ENCODE measurements at places on chromosomes 13 and 19.
A peak's percentile ranks its signal among the peaks of the same experiment; 100 is the strongest.

- no peak for DNase-seq
Observed at GRCh38 chr13:68190818-68191217, 960.7 kb upstream of the PCDH9 start.

DNA sequence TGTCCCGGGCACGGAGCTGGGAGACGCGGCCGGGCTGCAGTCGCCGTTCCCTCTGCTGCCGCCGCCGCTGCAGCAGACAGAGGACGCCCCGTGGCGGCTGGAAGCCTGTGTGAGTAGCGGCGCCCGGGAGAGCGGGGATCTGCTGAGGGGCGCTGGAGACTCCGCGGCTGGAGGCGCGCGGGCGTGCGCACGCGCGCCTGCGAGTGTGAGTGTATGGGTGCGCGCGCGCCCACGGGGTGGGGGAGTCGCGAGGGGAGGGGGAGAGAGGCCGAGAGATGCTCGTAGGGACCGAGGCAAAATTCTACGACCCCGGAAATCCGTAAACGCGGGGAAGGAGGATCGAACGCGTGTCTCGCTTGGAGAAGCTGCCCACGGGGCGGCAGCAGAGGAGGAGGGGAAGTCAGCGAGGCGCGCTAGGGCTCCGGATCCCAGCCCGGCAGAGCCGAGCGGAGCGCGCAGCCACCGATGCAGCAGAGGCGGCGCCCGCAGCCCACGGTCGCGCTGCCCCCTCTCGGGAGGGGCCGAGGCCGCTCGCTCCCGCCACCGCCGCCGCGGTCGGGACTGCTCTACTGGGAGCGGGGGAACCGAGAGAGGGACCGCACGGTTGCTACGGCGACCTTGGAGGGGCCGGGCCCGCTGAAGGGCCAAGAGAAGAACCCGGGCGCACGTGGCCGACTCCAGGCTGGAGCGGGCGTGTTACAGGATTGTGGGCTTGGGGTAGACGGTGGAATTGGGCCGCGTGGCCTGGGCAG, at the start of gene ENOX1:
TSS of gene ENOX1 (minus strand) at position 207 of the 752 bp plus-strand sequence.
- peak; percentile 74 for DNase-seq

DNA sequence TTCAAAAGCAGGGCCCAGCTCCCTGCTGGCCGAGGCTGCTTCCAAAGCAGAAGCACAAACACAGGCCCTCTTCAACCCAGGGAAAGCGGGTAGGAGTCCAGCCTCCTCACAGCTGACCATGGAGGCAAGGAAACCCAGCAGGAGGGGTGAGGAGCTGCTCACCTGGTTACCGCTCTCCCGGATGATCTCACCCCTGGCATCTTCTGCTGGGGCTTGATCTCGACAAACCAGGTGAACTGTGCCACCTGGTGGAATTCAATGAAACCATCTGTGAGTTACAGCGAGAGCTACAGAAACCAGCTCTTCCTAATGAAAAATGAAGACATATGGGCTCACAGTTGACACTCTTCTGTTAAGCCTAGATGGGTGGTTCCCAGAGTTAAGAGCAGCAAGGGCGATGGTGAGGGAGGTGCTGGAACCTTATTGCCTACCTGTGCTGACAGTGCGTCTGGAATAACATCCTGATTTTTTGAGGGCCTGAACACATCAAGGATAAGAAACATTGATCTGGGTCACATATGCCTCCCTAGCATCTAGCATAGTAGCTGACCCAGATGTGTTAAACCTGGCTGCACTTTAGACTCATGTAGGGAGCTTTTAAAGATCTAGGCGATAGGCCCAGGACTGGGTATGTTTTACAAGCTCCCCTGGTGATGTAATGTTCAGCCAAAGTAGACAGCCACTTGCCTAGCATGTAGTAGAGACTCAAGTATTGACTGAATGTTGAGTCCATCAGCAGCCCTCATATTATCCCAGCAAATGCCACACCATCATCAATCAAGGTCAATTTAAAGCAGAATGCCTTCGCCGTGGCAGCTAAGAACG, 6.1 kb downstream of the DHRS12 start:
- peak; percentile 65 for DNase-seq

- no peak for DNase-seq
Observed at GRCh38 chr19:2477732-2478191, 1.8 kb downstream of the GADD45B start.

GRCh38 chr13:74550039-74550438, 415.8 kb upstream of the KLF12 start:
- no peak for DNase-seq

DNA sequence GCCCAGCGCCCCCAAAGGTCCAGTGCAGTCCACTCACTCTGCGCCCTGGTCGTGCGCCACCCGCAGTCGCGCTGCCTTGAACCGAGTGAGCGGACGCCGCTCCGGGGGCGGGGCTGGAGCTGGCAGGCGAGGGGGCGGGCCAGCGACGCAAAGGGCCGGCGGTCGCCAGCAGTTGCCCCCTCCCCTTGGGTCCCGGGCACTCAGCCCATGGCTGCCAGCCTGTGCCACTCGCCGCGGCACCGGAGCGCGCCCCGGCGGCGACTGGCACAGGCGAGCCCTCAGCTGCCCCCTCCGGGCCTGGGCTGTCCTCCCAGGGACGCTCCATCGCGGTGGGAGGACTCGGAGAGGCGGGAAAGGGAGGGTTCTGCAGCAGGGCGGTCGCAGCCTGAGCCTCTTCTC, at the start of gene S1PR5:
TSS of gene S1PR5 (minus strand) at position 87 of the 399 bp plus-strand sequence. CDS start 2,436 bp downstream, outside the sequence.
- DNase-seq = peak; percentile 34

GRCh38 chr19:7705387-7706187, 3.7 kb upstream of the FCER2 start:
- no peak for DNase-seq

- no peak for DNase-seq
Observed at GRCh38 chr13:96003304-96003703, 49.9 kb downstream of the UGGT2 start.

- no peak for DNase-seq
Observed at GRCh38 chr19:4391306-4391693, 9.0 kb downstream of the SH3GL1 start.

DNA sequence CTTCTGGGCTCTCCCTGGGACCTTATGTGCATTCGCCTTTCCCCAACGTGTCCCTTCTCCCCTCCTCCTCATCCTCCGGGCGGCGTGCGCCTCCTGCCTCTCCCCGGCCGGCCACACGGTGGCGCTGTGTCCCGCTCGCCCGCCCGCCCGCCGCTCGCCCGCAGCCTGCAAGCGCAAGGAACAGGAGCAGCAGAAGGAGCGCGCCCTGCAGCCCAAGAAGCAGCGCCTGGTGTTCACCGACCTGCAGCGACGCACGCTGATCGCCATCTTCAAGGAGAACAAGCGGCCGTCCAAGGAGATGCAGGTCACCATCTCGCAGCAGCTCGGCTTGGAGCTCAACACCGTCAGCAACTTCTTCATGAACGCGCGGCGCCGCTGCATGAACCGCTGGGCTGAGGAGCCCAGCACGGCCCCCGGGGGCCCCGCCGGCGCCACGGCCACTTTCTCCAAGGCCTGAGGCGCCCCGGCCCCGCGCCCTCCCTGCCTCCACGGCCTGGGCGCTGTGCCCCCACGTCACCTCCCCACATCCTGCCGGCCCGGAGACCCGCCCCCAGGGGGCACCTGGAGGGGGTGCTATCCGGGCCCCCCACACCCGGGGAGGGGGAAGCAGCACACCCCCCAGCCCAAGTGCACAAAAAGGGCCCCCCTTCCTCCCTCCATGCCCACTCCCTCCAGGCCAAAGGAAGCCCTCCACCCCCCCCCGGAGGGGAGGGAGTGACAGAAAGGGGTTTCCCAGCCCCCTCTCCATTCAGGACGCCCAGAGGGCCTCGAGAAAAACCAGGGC, 21.9 kb downstream of the ONECUT3 start:
- DNase-seq = peak; percentile 43

GRCh38 chr19:16892868-16893685, 4.3 kb downstream of the F2RL3 start:
- DNase-seq = no peak

DNA sequence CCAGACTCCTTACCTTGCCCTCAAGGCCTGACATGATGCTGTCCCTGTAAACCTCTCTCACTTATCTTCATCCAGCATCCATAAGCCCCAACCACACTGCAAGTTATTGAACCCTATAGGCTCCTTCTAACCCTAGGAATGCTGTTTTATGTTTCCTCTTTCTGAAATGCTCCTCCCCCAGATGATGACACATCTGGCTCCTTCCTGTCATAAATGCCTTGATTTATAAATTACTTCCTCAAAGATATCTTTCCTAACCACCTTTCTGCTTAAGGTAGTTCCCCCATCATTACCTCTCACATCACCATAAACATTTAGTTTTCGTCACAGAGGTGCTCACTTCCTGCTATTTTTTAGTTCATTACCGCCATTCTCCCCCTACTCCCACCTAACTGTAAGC, 12.3 kb downstream of the RUBCNL start:
- no peak for DNase-seq

- DNase-seq = peak; percentile 56
Observed at GRCh38 chr19:11096210-11096841, 7.1 kb downstream of the LDLR start.

- DNase-seq = peak; percentile 97
Observed at GRCh38 chr13:49585220-49586157, at the start of gene RCBTB1. RCBTB1 (minus strand) TSS chr13:49585558; CDS start chr13:49567279, 18,279 bp downstream.

DNA sequence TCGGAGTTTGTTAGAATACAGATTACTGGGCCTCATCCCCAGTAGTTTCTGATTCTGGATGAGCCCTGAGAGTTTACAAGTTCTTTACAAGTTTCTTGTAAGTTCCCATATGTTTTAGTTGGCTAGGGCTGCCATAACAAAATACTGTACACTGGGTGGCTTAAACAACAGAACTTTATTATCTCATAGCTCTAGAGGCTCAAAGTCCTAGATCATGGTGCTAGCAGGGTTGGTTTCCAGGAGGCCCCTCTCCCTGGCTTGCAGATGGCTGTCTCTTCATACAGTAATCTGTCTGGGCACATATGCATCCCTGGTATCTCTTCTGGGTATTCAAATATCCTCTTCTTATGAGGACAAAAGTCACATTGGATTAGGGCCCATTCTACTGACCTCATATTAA, 167.2 kb downstream of the KLF5 start:
- no peak for DNase-seq

DNA sequence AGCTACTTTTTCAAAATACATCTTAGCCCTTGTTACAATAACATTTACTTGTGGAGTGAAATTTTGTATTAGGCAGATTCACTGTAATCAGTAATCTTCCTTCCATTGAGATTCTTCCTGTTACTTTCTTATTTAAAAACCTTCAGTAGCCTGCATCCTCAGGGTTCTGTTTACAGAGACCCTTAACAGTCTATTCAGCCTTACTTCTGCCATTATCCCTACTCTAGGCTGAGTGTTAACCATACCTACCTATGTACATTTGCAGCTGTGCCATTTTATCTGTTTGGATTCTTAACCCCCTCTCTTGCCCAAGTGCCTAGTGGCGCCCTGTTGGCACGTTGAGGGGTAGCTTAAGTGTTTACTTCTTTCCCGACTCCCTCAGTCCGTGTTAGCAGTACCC, 71.9 kb downstream of the LRCH1 start:
- DNase-seq = no peak

DNA sequence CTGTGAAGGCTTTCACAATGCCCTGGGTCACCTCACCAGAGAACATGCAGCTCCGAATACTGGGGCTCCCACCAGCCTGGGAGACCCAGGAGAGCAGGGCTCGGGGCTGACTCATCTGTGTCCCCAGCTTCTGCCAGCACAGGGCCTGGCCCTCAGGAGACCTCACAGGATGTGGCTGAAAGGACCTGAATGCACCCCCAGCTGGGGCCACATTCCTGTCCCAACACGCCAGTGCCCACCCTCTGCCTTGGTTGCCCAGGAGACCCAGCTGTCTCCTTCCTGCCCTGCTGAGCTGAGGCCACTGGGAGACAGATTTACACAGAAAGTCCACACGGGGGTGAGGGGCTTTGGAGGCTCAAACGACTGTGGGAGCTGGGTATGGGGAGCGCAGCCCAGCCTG, 11.9 kb downstream of the BCAT2 start:
- no peak for DNase-seq

DNA sequence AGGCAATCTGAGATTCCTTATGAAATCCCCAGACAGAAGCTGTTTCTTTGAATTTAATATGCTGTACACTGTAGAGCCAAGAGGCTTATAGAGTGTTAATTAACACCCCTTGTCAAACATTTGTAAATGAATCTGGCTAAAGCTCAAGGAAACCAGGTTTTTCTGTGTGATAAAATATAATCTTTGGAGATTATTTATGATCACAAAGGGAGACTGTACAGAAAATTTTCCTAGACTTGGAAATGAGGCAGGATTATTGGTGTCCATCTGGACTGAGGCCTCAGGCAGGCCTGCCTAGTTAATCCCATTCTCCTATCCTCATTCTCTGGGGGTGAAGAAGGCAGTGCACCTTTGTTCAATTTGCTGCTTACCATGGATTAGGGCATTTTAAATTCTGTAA, 17.8 kb downstream of the KL start:
- DNase-seq = no peak

DNA sequence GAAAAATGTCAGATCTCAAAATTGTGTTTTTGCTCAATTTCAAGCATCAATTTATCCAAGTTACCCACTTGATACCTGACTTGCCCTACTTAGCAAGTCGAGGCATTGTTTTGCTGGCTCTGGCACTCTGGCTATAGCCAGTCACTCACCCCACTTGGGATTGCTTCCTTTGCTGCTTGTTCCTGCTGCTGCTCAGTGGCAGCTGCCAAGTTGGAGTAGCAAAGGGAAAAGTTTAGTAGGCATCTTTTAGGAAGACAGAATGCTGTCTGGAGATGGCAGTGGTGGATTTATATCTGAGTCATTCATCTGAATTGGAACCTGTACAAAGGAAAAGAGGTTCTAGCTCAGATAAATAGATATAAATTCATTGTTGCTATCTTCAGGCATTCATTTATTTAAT, 41.2 kb downstream of the PCCA start:
- no peak for DNase-seq

DNA sequence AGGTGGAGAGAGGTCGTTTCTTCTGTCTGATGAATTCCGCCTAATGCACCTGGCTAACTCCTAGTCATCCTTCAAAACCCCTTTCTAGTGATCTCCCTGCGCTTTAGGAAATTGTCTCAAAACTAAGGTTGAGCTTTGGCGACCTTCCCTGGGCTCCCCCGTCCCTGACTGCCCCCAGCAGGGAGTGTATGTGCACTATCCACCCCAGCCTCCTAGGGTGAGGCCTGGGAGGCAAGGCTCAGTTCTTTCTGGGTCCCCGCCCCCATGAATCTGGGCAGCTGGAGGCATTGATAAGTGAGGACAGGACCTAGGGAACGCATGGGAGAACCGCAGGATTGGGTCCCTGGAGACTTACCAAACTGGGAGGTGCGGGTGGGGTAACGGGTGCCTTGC, 378 bp downstream of the TLE6 start:
- no peak for DNase-seq

DNA sequence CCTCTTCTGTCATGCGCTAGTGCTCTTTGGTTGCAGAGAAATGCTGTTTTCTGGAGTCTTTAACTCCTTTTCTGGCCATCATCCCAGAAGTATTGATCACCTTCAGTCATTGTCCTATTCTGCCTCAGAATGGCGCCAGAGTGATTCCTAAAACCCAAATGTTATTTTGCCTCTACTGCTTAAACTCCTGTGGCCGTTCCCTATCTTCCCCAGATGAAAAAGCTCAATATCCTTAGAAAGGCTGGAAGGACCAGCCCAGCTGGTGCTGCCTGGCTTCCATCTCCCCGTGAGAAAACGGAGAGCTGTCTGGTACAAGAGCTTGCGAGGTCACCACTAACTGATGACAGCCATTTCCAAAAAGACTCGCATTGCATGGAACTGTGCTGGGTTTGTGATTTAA, 179.1 kb downstream of the RBM26 start:
- no peak for DNase-seq
